Caki2 (cell line): ENCODE measurements at places on chromosomes 6 and 20. TPM values are rescaled to one million over a fixed set of nuclear protein-coding genes. Genes with fewer than 3 reads are reported as not detected.
A peak's percentile ranks its signal among the peaks of the same experiment; 100 is the strongest.

Gene DEFB118
- not detected in 2 replicates for total RNA-seq

Gene MEI4
- total RNA-seq, result not detected in 2 replicates

Gene TRDN
- not detected in 2 replicates for total RNA-seq

Gene SNPH
- total RNA-seq, result 11.1 and 14.5 TPM in 2 replicates

Gene BCAS1
- total RNA-seq, result not detected in 2 replicates

Gene OR2H2
- total RNA-seq, result not detected in 2 replicates

Gene PPP1R18
- 29.9 and 37.7 TPM in 2 replicates for total RNA-seq

Gene THBD
- total RNA-seq, result 15.7 TPM in 2 replicates

Gene KIZ
- total RNA-seq, result 8.4 and 8.7 TPM in 2 replicates

Gene ZNF334
- total RNA-seq, result 0.24 TPM in 1 of 2 replicates, not detected in the other

Gene SAPCD1
- total RNA-seq, result 6.2 TPM in 1 of 2 replicates, not detected in the other

Gene CST7
- not detected in 2 replicates for total RNA-seq

Gene KCNQ5
- 0.27 and 0.52 TPM in 2 replicates for total RNA-seq

Gene EDN3
- total RNA-seq, result not detected in 2 replicates

GRCh38 chr6:106973836-106974335 is 643 bp downstream of the CD24 start:
- DNase-seq, result peak; percentile 41

GRCh38 chr20:6115221-6115895 is 7.5 kb downstream of the FERMT1 start:
- DNase-seq, result no peak

- no peak for DNase-seq
These were observed 1.3 kb downstream of the GCLC start for GRCh38 chr6:53543359-53544216.

GRCh38 chr20:61184194-61184593 is 67.9 kb upstream of the CDH4 start:
- DNase-seq, result no peak

DNA sequence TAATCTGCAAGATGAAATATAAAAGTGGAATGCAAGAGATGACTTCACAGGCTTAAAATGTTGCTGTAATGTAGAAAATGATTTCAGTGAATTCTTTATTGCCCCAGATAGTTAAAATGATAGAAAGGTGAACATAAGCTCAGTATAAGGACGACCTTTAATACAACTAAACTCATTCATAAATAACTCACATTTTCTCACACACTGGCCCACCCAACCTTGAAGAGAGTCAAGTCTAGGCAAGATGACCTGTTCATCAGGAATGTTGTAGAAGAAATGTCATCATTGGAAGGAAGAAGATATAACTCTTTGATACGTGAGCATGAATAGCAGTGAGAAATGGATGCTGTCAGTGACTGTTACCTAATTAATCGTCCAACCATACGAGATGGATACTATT is 111.1 kb upstream of the SASH1 start:
- peak; percentile 77 for DNase-seq

GRCh38 chr6:38387971-38388370 is 251.8 kb downstream of the BTBD9 start:
- no peak for DNase-seq

DNA sequence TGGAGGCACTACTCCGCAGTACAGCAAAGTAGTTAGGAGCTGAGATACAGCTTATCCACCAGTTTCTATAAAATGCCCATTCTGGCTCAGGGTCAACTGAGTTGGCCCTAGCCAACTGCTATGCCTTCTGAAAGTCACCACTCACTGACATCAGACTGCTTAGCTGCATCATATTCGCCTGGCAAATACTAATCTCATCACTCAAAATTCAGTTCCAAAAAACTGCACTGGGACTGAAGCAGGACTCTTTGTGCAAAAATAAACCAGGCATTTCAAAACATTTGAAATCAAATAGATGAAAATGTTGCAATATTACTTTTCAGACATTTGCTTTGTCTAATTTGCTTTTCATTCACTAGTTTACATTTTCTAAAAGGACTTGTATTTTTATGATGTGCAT is 230.0 kb downstream of the ALDH8A1 start:
- no peak for DNase-seq

DNA sequence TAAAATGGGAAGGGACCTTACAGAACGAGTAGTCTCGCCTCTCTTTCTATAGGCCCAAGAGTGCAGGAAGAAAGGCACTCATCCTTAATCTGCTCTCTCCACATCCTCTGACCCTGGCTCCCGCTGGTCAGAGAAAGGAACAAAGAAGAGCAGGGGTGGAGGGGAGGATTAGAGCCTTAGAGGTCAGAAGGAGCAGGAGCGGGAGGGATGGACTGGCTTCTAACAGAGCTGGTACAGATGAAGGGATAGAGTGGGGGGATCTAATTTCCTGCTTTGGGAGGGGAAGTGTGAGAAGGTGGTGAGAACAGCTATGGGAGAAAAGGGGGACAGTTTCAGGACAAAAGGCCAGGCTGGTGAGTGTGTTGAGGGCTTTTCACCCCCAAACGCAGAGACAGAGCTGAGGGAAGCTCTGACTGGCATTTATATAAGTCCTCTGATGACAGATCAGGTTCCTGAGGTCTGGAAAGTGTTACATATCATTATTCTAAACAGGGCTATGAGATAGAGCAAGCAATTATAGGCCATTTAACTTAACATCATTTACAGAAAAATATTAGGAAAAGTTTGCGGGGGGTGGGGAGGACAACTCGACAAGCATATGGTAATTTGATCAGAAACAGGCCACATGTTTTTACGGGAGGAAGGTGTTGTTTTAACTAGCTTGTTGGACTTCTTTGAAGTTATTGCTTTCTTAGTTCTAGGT is 111.1 kb downstream of the FOXC1 start:
- DNase-seq, result no peak

GRCh38 chr6:137510923-137511322 is 16.7 kb upstream of the OLIG3 start:
- peak; percentile 21 for DNase-seq

DNA sequence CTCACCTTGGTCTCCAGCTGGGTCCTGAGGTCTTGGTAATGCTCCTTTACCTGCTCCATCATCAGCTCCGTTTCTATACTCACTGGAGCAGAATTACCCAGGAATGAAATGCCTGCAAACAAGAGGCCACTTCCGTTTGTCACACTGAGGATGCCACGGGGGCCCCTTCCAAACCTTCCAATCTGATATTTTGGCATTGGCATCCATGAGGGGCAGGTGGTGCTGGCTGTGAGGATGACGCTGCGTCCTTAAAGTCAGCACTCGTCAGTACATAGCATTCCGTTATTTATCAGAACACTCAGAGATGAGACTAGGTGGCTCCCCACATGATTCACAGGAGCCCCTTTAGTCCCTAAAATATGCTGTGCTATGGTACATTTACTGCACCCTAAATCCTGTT is 72.7 kb downstream of the GINS1 start:
- no peak for DNase-seq

GRCh38 chr6:11330413-11330760 is 97.9 kb upstream of the NEDD9 start:
- no peak for DNase-seq

- DNase-seq, result no peak
These were observed 52.5 kb downstream of the EDN1 start for GRCh38 chr6:12342664-12343063.

DNA sequence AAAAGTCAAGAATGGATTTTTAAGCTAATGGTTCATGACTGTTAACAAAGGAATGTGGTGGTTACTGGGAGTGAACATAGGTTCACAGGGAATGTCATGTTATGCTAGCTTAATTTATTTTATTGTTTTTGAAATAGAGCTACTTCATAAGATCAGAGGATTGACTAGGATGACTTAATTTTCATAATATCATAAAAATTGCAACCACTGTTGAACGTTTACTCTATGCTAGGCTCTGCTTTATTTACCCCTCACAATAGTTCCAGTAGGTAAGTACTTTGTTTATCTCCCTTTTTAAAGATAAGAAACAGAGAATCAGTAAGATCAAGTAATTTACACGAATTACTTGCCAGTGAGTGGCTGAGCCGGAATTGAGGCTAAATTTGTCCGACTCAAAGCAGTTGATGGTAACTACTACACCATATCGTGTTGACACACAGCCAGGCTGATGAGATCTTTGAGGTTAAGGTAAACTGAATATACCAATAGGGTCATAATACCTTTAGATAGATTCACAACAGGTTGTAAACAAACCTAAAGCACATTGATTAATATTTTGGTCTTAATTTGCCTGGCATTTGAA is 194.6 kb upstream of the CITED2 start:
- peak; percentile 76 for DNase-seq

DNA sequence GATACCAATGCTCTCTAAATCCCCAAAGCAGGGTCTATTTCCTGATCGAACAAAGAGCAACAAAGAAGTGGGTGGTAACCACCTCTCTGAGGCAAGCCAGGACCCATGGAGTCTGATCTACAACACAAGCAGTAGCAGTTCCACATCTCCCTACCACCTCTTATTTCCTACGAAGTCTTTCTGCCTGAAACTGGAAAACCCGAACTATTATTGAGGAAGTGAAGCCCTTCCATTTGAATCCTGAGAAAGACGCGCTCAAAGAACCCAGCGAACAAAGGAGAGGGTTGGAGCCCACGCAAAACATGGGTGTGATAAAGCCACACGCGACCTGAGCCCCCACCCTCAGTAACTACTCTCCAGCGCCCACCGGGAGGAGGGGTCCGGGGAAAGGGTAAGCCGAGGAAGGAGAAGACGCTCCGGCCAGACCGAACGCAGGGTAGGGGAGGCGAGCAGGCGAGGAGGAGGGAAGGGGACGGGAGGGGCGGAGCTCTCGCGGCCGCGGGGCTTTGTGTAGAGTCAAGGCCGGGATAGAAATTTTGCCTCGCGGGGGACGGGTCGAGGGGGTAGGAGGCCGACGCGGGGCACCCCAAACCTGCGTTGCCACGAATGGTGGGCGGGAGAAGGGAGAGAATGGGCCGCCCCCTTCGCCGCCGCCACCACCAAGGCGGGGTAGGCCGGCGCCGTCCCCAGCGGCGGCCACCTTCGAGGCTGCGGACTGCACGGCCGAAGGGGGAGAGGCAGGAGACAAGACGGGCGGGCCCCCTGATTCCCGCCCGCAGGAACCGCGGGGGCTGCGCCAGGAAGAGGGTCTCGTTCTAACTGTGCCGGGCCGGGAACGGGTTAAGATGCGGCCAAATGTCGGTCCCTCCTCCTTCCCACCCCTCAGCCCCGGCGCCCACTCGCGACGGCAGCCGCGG is 802 bp downstream of the HDAC2 start:
- DNase-seq, result peak; percentile 52

DNA sequence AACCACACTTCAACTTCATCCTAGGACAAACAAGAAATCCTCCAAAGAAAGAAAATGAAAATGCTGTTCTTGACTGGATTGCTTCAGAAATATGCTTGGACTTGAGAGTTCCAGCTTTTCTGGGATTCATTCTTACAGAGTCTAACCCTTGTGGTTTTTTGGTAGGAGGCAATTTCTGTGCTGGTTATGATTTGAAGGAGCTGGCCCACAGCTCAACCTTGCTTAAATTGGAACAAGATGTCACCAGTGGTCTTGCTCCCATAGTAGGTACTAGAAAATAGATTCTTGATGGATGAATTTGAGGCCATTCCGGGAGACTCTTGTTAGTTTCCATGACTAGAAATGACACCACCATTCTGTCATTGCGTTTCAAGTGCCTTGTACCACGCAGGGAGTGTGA is 54.3 kb upstream of the BMP6 start:
- DNase-seq, result no peak

- no peak for DNase-seq
These were observed 386.8 kb downstream of the HDGFL1 start for GRCh38 chr6:22956029-22956681.

DNA sequence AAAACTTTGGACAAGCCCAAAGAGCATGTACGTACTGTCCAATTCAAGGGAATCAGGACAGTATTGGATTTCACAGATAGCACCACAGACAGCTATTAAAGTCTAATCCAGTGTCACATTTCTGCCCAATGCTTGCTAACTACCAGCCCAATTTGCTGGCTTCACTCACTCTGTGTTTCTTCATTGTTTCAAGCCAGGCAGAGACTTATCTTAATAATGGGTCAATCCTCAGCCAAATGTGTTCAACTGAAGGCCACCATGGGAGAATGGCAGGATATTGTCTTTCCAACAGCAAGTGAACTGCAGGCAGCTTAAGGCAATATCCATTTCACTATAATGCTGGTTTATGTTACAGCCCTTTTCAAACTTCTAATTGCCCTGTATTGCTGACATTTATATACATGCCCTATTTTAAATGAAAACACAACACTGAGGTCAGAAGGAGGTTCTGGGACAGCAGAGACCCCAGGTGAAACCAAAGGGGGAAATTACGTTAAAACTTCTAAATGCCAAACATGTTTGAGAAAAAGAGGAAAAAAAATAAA is 142.1 kb upstream of the RSPO3 start:
- no peak for DNase-seq

DNA sequence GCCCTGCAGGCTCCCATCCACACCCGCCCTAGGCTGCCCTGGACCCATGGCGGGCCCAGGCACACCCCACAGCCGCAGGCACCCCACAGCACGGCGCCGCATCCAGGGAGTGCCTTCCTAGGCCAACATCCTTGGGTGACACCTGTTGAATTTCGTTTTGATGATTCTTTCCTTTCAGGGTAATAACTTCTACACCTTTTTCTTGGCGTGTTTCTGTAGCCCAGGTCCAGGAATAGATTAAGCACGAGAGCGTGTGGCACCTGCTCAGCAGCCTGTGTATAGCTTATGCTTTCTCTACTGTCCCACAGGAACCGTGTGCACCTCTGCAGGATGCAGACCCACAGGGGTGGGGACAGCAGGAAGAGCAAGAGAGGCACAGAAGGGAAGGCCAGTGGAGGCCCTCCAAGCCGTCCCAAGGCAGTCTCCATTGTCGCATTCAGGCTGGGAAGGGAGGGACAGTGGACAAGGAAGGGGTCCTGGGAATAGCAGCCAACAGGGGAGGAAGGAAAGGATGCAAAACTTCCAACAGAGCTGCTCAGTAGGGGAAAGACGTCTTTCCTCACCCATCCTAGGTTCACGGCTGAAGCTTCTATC is 118.1 kb upstream of the AFDN start:
- DNase-seq, result no peak

DNA sequence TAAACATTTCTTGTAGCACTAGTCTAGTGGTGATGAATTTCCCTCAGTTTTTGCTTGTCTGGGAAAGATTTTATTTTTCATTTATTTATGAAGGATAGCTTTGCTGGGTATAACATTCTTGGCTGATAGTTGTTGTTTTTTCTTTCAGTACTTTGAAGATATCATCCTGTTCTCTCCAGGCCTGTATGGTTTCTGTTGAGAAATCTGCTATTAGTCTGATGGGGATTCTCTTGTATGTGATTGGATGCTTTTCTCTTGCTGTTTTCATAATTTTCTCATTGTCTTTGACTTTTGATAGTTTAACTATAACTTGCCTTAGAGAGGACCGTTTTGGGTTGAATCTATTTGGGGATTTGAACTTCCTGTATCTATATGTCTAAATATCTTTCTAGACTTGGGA is 207.1 kb downstream of the PACRG start:
- no peak for DNase-seq

GRCh38 chr6:154301839-154302752 is 54.5 kb downstream of the IPCEF1 start:
- DNase-seq, result peak; percentile 54

DNA sequence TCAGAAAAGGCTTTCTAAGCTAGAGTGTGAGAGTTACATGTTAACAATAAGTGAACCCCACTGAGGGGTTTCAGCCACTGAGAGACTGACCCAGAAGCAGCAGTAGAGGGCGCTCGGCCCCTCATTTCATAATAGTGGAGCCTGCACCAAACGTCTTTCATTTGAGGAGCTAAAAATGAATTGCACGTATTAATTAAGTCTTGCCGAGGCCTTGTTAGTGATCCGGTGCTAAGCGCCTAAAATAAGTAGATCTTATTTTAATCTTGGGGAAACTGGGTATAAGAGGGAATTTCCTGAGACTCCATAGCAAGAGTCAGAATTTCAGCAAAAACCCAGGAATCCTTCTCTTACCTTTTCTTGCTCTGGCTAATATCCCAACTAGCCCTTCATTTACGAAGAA is 209.7 kb downstream of the FARS2 start:
- peak; percentile 7 for DNase-seq
